ENCODE measurements at places on chromosomes 7 and 10. TPM values are rescaled to one million over a fixed set of nuclear protein-coding genes. Genes with fewer than 3 reads are reported as not detected.

- no peaks in the 10 kb centered on the region for H3K27me3 ChIP-seq
- DNase-seq = peak; percentile 43
- H3K4me1 ChIP-seq = no peaks in the 10 kb centered on the region
- H3K27ac ChIP-seq = no peak overlapping the region
- H3K4me3 ChIP-seq = no peak overlapping the region
- no peaks in the 10 kb centered on the region for H3K36me3 ChIP-seq
Observed at GRCh38 chr7:112665709-112666108, 124.5 kb downstream of the TMEM168 start.

DNA sequence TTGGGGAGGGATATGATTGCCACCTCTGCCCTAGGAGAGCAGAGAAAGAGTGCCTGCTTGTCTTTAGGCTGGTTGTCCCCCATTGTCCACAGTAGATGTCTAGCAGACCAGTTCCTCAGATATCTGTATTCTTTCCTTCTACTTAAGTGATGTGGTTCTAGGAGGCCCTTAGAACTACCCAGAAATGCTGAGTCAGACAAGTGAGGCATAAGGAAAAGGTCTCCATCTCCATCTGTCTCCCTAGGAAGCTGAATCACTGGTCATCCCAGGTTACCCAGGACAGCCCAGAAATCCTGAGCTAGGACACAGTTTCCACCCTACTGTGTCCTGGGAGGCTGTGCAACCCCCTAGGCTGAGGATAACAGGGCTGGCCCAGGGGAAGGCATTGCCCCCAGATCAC is 93.4 kb upstream of the INHBA start:
- H3K4me1 ChIP-seq = no peaks in the 10 kb centered on the region
- H3K27ac ChIP-seq = no peak overlapping the region
- H3K36me3 ChIP-seq = no peaks in the 10 kb centered on the region
- no peaks in the 10 kb centered on the region for H3K27me3 ChIP-seq
- no peak for DNase-seq

Gene BHLHA15
- not detected for polyA plus RNA-seq

Gene TRPV5
- polyA plus RNA-seq = 1.3 TPM

Gene DDIT4
- polyA plus RNA-seq = 96.9 TPM

Gene PYROXD2
- 7.8 TPM for polyA plus RNA-seq

- no peak overlapping the region for H3K4me3 ChIP-seq
- H3K27me3 ChIP-seq = no peaks in the 10 kb centered on the region
Observed at GRCh38 chr7:111586711-111587409, 24.6 kb upstream of the IMMP2L start.

Gene NRG3
- 0.62 TPM for polyA plus RNA-seq

DNA sequence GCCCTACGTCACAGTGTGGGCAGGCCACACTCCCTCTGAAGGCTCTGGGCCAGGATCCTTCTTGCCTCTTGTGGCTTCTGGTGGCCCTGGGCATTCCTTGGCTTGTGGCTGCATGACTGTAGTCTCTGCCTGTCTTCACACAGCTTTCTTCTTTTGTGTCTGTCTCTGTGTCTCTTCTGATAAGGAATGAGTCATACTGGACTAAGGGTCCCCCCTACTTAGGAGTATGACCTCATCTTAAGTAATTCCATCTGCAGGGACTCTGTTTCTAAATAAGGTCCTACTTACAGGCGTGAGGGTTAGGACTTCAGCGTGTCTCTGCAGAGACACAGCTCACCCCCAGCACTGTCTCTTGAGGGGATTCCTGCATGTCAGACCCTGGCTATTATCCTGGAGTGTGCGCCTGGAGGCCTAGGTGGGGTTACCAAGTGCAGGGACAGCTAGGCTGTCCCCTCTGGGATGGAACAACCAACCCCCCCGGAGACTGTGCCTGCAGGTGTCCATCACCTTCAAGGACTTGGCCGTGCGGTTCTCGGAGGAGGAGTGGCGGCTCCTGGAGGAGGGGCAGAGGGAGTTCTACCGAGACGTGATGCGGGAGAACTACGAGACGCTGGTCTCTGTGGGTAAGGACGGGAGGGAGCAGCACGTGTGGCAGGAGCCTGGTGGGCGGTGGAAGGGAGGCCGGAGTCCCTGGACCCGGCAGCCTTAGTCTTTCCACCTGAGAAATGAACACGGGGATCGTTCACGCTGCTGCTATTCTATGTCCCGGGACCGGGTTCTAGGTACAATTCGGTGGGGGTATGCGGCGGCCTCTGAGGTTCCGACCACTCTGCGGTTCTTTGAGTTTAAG is 54.1 kb downstream of the ZNF467 start:
- no peak overlapping the region for H3K4me3 ChIP-seq
- peaks cover 15% of the 10 kb centered on the region for H3K36me3 ChIP-seq
- no peaks in the 10 kb centered on the region for H3K4me1 ChIP-seq
- H3K27me3 ChIP-seq = no peaks in the 10 kb centered on the region
- H3K27ac ChIP-seq = no peak overlapping the region

Gene SLC13A1
- 17.0 TPM for polyA plus RNA-seq

Gene SFR1
- polyA plus RNA-seq = 7.3 TPM

Gene ZFAND4
- polyA plus RNA-seq = 6.6 TPM

GRCh38 chr10:66678521-66678920 is 247.3 kb upstream of the LRRTM3 start:
- no peaks in the 10 kb centered on the region for H3K27me3 ChIP-seq
- H3K4me1 ChIP-seq = no peaks in the 10 kb centered on the region
- H3K4me3 ChIP-seq = no peak overlapping the region
- DNase-seq = no peak
- H3K27ac ChIP-seq = no peak overlapping the region

DNA sequence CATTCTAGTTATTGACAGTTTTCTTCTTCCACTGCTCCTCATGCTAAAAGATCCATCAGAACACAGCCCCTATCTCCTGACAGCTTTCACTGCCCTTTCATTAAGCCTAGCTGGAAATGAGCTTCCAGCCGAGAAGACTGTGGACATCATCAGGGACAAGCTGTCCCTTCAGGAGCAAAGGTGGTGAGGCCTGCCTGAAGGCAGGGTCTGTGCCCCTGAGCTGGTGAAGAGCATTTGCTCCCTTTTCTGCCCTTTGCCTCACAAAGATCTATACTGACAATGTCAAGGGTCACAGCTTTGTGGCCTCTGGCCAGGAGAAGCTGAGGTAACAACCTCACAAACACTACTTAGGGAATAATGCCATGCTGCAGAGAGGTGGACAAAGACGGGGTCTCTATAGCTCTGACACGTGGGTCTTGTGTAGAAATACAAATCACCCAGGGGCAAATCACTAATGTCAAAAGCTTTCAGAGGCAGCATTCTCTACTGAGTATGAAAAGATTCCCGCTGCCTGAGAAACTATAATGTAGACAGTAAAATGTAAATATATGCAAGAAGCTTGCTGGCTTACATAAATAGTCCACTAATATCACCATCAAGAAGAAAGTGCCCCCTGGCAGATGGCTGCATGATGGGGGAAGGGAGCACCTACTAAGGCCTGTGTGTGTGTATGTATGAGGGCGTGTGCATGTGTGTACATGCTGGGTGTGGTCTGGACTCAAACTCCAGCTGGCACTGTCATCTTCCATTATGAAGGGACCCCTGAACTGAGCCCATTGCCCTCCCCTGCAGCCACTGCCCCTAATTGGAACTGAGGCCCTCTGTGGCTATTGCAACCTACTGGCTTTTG is 55.8 kb downstream of the HBP1 start:
- no peaks in the 10 kb centered on the region for H3K4me1 ChIP-seq
- H3K36me3 ChIP-seq = no peaks in the 10 kb centered on the region
- DNase-seq = no peak
- H3K4me3 ChIP-seq = no peak overlapping the region

- H3K27me3 ChIP-seq = no peaks in the 10 kb centered on the region
- no peaks in the 10 kb centered on the region for H3K36me3 ChIP-seq
- peak; percentile 54 for DNase-seq
Observed at GRCh38 chr10:79018521-79019011, 50.2 kb upstream of the ZMIZ1 start.

DNA sequence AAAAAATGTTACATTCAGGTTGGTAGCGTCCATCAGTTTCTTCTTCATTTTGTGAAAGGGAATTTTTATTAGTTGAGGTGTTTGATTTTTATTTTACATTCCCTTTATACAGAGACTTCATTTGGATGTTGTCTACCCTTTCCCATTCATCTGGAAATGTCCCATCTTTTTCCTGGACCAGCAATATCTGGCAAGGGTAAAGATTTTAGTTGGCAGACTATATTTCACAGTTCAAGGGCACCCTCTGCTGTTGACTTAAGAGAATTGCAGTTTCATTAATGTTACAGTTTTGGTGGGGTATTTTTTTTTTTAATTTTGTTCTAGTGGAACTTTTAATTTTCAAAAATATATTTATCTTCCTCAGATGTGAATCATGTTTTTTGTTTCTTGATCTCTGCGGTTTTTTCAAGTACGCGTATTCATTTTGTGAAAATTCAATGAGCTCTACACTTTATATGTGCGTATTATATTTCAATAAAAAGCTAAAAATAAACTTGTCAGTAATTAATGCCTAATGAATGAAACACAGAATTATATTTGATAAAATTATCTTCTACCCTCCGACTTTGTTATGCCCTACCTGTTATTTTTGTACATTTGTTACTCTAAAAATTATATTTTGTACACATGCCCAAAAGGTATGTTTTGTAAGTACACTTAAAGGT is 97.9 kb upstream of the KLF14 start:
- no peaks in the 10 kb centered on the region for H3K36me3 ChIP-seq
- H3K4me1 ChIP-seq = no peaks in the 10 kb centered on the region
- H3K27ac ChIP-seq = no peak overlapping the region
- H3K27me3 ChIP-seq = no peaks in the 10 kb centered on the region

All from kidney (tissue), 22 donors.